Sigmoid colon (tissue), 7 donors: ENCODE measurements at places on chromosomes 2 and 18. TPM values are rescaled to one million over a fixed set of nuclear protein-coding genes. Genes with fewer than 3 reads are reported as not detected.

DNA sequence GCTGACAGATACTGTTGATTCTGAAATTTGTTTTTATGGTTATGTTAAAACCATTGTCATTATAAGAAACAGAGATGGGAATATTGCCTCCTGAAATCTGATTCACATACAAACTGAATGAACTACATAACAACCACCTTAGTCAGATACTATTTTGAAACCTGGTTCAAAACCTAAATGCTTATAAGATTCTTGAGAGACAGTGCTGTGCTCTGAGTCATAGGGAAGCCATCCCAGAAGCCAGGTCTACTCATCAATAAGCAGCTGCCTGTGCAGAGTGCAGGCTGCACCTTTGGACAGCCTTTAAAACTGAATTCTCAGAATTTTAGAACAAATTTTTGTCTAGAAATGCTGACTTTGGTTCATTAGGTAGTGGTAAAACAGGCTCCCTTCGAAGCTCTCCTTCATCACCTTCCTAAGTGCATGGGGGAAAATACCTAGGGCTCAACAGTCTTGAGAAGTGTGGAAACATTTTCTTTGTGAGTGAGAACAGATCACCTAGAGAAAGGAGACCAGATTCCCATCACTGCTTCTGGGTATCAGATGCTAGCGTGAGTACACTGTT is at the start of gene SERPINB7:
TSS of gene SERPINB7 (plus strand) at position 253 of the 565 bp plus-strand sequence. CDS start 6,955 bp downstream, outside the sequence.
- no peak for DNase-seq

GRCh38 chr2:237530472-237531433 is 35.6 kb upstream of the PRLH start:
- no peak for DNase-seq

DNA sequence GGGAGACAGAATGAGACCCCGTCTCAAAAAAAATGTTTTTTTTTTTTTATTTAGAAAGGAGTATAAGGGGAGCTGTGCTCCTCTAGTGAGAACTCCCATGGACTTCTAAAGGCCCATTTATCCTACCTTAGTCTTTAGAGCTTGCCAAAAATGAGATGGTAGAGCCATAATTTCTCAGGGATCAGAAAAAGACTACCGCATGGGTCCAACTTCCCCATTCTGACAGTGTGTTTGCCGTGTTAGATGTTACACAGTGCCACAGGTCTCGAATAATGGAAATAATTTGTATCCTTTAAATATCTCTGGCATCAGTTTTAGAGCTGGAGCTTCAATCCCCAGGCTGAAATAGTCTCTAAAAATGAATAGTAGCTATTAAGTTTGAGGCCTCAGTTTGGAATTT is 6.0 kb upstream of the SLC39A10 start:
- no peak for DNase-seq

The ANXA4 gene
- 37.7 TPM for total RNA-seq
